ENCODE measurements at places on chromosomes 2 and 18. TPM values are rescaled to one million over a fixed set of nuclear protein-coding genes. Genes with fewer than 3 reads are reported as not detected.

The VWA3B gene
- total RNA-seq = not detected

The MAIP1 gene
- total RNA-seq = 12.8 TPM

The ARHGEF33 gene
- total RNA-seq = 1.7 TPM

The IFT172 gene
- 25.9 TPM for total RNA-seq

The TWIST2 gene
- total RNA-seq = 60.3 TPM

The CPO gene
- total RNA-seq = 0.89 TPM

The TUBA3E gene
- not detected for total RNA-seq

The EIF5B gene
- 26.3 TPM for total RNA-seq

The DES gene
- total RNA-seq = 318 TPM

The SCN1A gene
- total RNA-seq = 0.10 TPM

The RPL31 gene
- 1,726 TPM for total RNA-seq

The CFC1 gene
- total RNA-seq = not detected
